ENCODE measurements at places on chromosomes 5 and 9.

- DNase-seq = no peak
Measured at GRCh38 chr5:76384189-76384588, 18.9 kb upstream of the IQGAP2 start.

GRCh38 chr9:86275962-86276361 is 6.4 kb downstream of the ISCA1 start:
- no peak for DNase-seq

DNA sequence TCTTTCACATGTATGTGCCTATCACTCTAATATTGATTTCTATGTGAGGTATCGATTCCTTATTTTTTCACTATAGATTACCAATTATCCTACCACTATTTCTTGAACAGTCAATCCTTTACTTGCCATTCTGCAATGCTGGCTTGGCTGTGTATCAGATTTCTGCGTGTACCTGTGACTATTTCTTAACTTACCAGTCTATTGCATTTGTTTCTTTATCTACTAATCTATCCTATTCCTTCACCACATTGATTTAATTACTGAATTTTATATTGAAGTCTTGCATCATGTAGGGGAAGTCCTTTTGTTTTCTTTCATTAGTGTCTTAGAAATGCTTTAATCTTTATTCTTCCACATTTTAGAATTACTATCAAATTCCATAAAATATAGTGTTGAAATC is 684.8 kb downstream of the LRRC70 start:
- DNase-seq = no peak

DNA sequence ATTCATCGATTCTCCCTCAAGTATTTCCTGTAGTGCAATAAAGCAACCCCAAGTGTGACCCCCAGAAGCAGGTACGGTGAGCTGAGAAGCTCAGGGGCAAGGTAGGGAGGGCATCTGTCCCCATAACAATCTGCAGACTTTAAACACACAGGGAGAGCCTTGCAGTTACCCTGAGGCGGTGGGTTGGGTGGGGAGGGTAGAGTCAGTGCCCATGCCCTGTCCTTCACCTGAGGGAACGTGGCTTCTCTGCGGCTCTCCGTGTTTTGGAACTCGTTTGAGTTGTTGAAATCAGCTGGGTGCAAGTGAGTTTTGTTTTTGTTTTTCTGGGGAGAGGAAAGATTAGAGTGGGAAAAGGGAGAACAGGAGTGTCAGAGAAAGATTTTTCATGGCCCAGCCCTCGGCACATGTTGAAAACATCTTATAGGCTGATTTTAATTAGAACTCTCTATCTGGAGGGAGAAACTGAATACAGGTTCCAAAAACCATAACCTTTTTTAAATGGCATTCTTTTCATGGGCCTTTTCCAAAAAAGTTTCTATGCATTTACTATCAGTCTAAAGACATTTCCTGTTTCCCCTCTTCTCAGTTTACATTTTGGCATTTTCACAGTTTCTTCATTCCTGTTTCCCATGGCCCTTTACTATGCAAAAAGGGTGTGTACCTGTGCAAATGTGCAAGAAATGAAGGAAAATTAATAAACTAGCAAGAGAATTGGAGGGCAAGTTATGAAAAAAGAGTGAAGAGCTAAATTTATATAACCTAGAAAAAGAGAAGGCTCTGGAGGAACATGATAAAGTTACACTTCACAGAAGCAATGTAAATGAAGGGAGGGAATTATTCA is 266.5 kb upstream of the VLDLR start:
- DNase-seq = no peak

DNA sequence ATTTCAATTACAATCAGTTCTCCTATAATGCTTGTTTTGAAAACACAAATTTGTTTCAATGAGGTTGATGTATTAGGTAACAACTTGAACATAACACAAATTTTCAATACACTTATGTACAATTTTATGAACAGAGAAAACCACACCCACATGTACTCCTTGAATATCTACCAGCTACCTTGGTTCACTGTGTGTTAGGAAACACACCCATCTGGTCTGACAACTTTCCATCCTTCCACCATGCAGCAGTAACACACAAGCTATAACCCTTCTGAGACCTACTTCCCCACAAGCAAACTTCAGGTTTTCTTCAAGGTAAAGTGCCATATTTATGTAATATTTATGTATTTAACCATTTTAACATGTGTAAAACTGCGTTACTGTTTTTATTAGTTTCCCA is 36.4 kb upstream of the UBQLN1 start:
- no peak for DNase-seq

DNA sequence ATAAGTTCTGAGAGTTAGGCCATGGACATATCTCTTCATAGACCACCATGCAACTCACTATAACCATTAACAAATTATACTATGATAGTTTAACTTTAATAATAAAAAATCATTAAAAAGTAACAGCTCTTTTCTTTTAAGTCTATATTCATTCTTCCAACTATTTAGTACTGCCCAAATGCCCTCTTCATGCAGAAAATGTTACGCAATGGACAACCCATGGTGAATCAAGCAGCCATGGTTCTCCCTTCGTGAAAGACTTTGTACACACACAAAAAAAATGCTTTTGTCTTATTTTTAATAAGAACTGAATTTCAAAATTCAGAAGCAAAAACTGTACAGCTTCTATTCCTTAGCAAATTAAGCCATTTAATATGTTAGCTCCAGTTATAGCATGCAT is 401.1 kb downstream of the EFNA5 start:
- no peak for DNase-seq

GRCh38 chr5:148911386-148911785 is 85.0 kb downstream of the ADRB2 start:
- DNase-seq = no peak

GRCh38 chr9:27340961-27341511 is 44.1 kb upstream of the EQTN start:
- no peak for DNase-seq
